HEK293T (cell line): ENCODE measurements at places on chromosomes 1 and 21.

DNA sequence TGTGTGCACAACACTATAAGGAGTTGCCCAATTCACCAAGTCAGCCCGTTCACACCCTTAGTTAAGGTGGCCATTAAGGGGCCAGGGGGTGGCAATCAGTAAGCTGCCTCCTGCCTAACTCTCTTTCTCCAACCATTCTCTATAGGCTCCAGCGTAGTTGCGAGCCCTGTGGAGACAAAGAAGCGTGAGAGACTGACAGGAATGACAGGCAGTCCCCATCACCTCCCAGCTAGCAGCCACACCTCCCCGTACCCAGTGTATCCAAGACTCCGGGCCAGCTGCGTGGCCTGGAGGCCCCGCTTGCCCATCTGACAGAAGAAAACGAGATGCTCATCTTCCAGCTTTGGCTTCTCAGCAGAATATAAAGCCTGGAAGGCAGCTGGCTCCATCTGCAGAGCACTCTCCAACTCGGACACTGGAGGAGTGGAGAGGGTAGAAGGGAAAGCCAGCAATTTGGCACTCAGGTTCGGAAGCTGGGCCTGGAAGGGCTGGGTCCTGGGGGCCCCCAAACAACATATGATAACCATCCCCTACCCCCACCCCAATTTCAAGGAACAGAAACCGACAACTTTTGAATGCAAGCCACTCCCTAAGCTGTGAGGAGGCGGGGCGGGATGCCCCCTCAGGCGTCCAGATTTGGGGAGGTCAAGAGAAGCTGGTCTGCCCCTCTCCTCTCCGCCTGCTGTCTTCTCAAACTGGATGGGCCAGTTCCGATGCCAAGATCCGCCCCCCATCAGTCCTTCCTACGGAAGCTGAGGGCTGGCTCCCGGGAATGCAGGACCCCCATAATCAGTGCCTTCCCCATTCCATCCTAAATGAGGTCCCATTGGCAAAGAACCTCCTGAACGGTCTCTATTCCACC, 872 bp downstream of the TSTD1 start:
- no peak for DNase-seq

- DNase-seq = peak; percentile 64
These were observed 17.6 kb downstream of the FCRL4 start for GRCh38 chr1:157580179-157580827.

GRCh38 chr1:212606395-212607205, 2.0 kb upstream of the ATF3 start:
- no peak for DNase-seq

- DNase-seq = no peak
These were observed 439.4 kb downstream of the PTPRU start for GRCh38 chr1:29675481-29676263.

- DNase-seq = no peak
These were observed 211.6 kb upstream of the PTBP2 start for GRCh38 chr1:96509951-96510350.

GRCh38 chr1:187621951-187622350, 793.2 kb downstream of the PLA2G4A start:
- DNase-seq = no peak

DNA sequence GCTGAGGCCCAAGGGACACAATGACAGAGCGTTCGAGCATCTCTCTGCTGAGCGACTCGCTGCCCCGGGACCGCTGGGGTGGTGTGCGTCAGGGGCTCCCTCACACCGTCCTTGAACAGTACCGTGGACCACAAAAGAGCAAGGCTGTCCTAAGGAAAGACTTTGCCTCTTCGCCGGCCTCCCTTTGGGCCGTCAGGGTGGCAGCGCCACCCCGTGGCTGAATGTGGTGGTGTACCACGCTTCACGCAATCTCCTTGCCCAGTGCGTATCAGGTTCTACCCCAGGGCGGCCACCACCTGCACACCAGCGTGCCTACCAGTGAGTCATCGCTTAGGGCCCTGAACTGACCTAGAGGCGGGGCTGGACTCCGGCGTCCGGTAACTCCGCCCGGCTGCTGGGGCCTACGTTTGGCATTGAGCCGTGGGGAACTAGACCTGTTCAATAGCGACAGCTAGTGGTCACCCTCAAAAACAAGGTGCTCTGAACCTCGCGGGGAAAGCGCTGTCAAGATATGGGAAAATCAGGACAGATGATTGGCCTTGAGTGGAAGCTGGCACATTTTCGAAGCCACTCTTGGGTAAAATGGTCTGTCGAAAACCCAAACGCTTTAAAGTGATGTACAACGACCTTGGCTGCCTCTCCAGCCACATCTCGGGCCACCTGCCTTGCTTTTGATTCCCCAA, 8.1 kb upstream of the TRAF3IP3 start:
- peak; percentile 93 for DNase-seq

- DNase-seq = no peak
These were observed 94.4 kb upstream of the TNFSF4 start for GRCh38 chr1:173301507-173301906.

DNA sequence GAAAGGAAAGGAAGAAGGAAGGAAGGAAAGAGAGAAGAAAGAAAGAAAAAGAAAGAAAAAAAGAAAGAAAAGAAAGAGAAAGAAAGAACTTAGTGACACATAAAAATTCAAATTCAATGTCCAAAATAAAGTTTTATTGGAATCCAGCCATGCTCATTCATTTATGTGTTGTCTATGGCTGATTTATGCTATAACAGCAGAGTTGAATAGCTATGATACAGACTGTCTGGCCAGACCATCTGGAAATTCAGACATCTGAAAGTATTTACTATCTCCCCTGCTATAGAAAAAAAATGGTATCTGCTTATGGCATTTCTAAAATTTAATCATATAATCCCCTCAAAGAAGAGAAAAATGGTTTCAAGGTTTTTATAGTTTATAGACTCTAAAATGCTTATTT, 79.4 kb upstream of the RRP15 start:
- DNase-seq = no peak

DNA sequence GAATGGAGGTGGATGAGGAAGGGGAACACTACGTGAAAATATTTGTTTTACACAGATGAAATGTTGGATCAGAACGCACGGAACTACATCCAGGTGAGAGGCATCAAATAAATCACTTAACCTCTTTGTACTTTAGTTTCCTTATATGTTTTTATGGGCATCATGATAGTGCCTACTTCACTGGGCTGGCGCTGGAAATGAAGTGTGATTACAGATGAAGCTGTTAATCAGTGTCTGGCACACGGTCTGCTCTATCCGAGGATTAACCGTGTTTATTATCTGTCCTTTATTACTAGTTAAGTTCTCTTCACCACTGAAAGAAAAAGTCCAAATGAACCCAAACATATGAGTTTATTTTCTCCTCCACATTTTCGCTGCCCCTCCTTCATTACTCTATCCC, 96.0 kb upstream of the TRABD2B start:
- DNase-seq = no peak

DNA sequence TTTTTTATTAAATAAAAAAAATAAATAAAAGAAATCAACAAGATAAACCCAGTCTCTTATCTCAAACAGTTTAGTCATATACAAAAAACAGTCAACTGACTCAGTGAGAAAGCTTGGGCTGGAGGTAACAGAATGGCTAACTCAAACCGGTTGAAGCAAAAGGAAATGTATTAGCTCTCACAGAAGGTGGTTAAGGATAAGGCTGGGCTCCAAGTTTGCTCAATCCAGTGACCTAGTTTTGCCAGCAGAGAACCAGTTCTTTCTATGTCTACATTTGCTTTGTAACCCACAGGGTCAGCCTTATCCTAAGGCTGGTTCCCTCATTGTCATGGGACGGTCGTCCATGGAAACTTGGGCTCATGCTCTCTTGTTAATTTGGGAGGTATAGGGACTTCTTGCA, 144.5 kb upstream of the L1TD1 start:
- DNase-seq = no peak

DNA sequence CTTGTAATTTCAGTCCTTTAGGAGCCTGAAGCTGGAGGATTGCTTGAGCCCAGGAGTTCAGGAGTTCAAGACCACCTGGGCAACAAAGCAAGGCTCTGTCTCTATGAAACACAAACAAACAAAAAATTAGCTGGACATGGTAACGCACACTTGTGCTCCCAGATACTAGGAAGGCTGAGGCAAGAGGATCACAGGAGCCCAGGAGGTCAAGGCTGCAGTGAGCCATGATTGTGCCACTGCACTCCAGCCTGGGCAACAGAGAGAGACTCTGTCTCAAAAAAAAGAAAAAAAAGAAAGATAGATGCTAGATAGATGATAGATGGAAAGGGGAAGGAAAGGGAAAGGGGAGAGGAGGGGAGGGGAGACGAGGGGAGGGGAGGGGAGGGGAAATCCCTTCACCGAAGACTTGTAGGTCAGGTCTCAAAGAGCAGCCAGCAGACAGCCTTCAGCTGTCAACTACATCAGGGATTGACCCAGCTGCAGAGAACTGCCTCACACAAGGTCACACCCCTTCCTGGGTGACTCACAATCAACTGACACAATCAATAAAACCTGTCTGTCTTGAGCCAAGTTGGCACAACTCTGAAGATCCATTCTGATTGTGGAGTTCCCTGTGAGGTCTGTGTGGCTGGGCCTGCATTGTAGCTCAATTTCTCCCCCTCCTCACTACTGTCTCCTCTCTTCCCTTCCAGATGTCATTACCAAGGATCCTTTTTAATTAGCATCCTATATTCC, 200.6 kb downstream of the RGS7 start:
- no peak for DNase-seq

- no peak for DNase-seq
These were observed 29.3 kb downstream of the PCSK9 start for GRCh38 chr1:55068638-55069037.

DNA sequence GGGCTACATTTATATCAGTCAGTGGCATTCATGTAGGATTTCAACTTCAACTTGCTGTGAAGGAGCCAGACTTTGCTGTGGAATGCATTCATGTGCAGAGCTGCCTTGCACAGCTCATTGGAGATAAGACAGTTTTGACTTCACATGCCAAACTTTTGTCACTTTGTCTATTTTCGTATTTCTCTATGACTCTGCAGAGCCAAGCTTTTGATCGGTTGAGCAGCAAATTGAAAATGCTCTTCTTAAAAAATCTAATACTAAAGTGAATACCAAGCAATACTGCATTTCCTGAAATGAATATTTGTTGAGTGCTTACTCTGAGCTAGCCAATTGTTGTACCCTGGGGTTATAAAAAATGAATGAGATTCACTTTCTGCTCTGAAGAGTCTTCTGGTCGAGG, 388.7 kb downstream of the ST6GALNAC3 start:
- no peak for DNase-seq

DNA sequence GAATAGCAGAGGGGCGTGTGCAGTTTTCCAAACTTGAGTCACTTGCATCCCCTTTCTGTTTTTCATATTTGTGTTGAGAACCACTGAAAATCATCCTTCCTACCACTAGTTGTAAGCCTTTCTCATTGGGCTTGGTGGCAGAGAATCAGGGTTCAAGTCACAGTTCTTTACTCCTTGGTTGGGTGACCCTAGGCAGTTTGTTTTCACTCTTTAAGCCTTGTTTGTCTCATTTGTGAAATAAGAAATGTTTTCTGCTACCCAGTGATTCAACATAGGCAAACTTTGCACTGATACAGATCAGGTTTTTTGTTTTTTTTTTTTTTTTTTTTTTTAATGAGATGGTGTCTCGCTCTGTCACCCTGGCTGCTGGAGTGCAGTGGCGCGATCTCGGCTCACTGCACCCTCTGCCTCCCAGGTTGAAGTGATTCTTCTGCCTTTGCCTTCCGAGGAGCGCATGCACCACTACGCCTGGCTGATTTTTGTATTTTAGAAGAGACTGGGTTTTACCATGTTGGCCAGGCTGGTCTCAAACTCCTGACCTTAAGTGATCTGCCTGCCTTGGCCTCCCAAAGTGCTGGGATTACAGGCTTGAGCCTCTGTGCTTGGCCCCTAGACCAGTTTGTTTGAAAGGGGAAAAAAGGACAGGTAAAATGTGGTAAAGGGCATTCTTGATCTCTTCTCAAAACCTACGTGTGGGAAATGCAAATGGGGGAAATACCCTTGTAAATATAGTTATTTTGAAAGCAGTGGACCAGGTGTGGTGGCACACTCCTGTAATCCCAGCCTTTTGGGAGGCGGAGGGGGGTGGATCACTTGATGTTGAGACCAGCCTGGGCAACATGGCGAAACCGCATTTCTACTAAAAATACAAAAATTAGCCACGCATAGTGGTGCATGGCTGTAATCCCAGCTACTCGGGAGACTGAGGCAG, 3.2 kb downstream of the CLIC4 start:
- DNase-seq = no peak

DNA sequence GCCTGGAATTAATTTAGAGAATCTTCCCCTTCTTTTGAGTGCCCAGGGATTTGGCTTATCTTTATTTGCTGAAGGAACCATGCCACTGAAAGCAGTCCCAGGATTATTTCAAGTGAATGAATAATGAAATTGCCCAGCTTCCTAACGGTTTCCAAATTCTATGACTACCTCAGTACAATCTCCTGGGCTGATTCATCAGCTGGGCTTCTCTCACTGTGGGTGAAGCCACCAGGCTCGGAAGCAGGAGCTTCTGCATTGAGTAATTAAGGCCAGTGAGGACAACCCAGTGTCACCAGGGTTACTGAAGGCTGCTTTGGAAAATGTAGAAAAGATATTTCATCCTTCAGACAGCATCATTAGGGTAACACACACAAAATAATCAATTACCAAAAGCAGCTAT, 169.8 kb downstream of the DAB1 start:
- no peak for DNase-seq

DNA sequence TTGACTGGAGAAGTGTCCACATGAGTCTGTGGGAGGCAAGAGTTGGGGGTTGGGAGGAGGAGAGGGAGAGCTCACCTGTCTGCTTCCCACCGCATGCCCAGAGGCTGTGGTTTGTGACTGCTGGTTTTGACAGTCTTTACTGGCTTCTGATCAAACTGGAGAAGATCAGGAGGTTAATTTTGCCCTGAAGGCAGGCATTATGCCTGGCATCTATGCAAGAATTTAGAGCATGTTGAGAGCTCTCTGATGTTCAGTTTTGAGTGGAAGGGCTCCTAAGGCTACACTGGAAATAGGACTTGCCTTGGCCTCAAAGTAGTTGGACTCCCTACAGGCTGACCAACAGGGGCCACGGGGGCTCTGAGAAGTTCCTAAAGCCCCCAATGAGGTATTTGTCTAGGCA, 101.6 kb downstream of the TLR5 start:
- no peak for DNase-seq

DNA sequence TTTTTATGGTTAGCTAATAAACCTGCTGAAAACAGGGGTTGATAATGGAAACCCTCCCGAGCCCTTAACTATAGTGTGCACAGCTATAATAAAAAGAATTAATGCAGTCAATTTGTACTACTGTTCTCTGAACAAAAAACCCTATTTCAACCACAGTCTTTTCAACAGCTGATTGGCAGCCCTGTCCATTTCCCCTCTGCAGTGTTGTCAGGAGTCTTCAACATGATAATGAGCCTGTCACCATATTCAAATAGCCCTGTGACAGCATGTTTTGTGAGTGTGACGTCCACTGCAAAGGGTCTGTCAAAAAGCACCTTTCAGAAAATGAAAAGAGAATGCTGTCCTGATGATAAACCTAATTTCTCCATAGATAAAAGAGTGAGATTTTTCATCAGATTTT, 92.7 kb downstream of the ESRRG start:
- no peak for DNase-seq

GRCh38 chr1:218480137-218480536, 135.0 kb downstream of the TGFB2 start:
- no peak for DNase-seq

GRCh38 chr21:28427394-28428022, 565.2 kb downstream of the LTN1 start:
- DNase-seq = no peak
